ENCODE measurements at places on chromosomes 3 and 15.

GRCh38 chr3:118970819-118971218, 63.8 kb downstream of the IGSF11 start:
- DNase-seq, result no peak

DNA sequence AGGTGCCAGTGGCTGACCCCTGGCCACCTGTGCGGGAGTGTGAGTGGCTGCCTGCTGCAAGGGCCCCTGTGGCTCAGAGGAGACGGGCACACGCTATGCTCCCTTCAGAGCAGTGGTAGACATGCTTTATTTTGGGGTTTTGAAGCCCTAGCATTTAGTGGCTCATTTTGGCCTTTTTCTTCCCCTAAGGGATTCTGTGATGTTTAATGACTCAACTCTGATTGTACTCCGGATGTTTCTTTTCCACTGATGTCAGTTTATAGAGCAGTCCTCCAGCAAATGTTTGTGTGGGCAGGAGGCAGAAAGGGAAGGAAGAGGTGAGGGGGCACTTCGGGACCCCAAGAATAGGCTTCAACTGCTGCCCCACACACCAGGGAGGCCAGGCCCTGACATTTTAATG, 288.9 kb upstream of the C2CD4B start:
- no peak for DNase-seq

- no peak for DNase-seq
Observed at GRCh38 chr3:121992601-121993560, 29.2 kb downstream of the ILDR1 start.

GRCh38 chr3:177429079-177429478, 231.8 kb upstream of the TBL1XR1 start:
- DNase-seq, result no peak

DNA sequence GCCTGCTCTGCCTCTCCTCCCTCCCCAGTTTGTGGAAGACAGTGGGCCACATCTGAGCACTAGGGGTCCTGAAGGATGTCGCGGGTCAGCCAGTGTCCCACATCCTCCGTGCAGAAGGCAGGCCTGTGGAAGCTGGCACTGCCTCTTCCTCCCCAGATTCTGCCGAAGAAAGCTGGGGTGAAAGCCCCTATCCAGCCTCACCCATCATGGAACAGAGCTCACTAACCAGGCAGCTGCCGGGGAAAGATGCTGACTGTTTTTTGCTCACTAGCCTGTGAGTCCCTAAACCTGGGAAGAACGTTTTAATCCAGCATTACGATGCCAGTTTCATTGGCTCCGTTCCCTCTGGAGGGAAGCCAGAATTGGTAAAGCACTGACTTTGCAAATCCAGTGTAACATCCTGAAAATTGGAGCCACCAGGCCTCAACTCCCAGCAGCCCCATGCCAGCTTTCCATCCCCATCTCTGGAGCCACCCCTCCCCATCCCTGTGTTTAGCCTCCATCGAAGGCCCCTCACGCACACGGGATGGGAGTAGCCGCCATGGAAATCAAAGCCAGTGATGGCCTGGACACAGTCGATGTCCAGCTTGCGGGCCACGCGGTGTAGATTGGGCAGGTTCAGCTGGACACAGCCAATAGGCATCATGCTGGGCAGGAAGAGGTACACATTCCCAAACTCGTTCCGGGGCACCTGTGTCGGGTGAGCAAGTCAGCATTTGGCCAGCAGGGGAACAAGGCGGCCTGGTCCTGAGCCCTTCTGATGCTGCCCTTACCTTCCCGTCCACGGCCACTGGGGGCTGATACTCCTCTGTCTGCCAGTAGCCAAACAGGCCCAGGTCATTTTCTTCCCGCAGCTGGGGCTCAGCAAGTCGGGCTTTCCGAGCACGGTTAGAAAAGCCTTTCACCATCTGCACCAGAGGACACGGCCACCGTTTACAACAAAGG, 23.5 kb downstream of the TMEM43 start:
- DNase-seq, result no peak

DNA sequence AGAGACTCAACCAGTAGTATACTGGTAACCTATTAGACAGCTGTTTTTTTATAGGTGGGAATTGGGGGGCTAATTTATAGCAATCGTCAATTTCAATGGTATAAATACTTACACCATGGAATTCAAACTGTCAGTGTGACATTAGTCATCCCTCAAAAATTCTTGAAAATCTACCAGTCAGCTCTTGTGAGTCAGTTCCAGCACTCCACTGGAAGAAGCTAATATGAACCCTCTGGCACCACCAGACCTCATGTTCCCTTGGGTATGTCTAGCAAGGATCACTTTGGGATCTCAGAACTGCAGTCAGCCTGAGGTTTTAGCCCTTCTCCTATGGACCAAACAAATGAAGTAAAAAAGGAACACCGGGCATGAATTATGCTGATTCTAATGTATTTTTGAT, 11.8 kb upstream of the UACA start:
- DNase-seq, result no peak

- peak; percentile 41 for DNase-seq
Observed at GRCh38 chr15:31483053-31483985, 156.7 kb downstream of the KLF13 start.

- DNase-seq, result peak; percentile 25
Observed at GRCh38 chr3:152524198-152525140, 255.7 kb downstream of the MBNL1 start.

DNA sequence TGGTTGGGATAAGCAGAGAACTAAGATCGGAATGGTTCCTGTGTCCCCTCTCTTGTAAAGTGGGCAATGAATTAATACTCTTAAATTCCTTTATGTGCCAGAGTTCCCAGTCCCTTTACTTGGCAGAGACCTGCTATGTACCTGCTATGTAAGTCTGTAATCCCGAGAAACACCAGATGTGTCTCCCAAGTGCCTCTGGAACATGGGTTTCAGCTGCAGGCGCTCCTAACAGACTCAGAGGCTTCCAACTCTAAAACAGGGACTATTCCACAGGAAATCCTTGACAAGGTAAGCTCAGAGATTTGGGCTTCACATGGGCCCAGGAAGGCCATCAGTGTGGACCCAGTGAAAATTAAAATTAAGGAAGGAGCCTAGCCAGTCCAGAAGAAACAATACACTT, 117.7 kb upstream of the PLCL2 start:
- no peak for DNase-seq

- DNase-seq, result no peak
Observed at GRCh38 chr3:49799761-49800160, at the start of gene CDHR4. CDHR4 (minus strand) TSS chr3:49799873; CDS start chr3:49799812, 61 bp downstream.

Data from T-helper 9 cell (primary cell).